ENCODE measurements at places on chromosomes 12 and 14.
A peak's percentile ranks its signal among the peaks of the same experiment; 100 is the strongest.

DNA sequence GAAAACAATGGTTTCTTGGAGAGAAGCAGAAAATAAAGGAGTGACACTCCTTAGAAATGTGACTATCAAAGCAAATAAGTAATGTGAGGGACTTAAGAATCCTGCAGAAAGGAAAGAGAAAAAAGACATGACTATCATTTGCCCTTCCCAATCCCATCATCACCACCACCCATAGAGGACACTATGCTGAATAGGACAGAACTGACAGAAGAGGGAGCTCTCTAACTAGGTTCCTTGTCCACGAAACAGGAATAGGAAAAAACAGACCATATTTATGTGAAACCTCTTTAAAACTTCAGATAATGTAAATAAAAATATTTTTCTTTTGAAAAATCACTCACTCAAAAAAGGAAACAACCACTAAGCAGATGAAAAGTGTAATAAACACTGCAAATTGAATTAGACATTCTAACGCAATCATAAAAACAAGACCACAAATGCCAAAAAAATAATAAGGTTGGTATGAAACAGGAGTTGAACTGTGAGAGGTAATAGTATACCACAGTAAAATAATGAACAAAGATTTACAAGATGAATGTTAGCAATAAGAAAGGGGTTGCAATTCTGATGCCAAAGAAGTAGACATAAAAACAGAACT is 24.1 kb downstream of the KLRD1 start:
- DNase-seq, result peak; percentile 19

DNA sequence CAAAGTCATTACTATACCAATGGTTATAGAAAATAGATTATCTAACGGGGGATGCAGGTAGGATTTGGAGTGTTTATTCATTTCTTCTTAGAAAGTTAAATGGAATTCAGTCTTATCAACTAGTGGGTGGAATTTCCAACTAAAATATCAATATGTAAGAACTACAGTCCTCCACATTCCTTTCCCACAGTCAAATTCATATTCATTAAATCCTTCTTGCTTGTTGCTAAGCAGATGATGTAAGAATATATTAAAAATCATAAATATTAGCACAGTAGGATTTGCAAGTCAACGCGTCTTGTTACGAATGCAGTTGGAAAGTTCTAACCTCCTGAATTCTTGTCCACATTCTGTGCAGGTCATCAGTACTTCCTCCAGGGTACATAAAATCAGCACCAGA is 259.2 kb downstream of the CPNE8 start:
- no peak for DNase-seq

- no peak for DNase-seq
Observed at GRCh38 chr14:59356767-59357166, 108.4 kb downstream of the GPR135 start.

GRCh38 chr14:57485635-57486034 is 8.0 kb downstream of the CCDC198 start:
- DNase-seq, result no peak

DNA sequence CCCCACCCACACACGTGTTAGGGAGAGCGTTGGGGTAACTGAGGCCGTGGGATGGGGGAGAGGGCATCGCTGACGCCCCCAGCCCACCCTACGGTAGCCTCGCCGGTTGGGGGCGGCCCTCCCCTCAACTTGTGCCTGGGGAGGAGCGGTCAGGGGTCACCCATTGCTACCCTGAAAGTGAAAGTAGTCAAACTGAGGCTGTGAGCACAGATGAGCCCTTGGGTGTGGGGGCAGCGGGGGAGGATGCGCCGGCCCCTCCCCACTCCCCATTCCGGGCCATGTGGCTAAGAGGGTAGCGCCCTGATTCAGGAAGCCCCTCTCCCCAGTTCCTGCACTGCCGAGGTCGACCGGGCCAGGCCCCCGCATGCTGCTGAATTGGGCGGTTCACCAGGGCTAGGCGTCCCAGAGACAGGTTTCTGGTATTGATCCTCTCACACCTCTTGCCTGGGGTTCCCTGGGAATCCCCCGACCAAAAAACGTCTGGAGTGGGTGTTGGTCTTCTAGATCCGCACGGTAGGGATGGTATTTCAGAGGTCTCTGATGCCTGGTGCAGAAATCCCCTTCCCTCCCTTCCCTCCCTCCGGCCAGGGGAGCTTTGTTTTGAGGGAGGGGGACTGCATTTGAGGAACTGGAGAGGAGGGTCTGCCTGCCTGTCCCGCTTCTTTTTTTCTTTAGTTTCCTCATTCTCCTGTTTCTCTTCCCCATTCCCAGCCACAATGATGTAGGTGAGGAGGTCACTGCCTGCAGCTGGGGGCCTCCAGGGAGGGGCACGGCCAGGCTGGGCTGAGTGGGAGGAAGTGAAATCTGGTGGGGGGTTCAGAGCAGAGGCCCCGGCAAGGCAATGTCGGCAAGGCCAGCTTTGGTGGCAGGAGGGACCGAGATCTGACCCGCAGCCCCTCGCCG is 1.0 kb downstream of the SH2B3 start:
- DNase-seq, result peak; percentile 40

DNA sequence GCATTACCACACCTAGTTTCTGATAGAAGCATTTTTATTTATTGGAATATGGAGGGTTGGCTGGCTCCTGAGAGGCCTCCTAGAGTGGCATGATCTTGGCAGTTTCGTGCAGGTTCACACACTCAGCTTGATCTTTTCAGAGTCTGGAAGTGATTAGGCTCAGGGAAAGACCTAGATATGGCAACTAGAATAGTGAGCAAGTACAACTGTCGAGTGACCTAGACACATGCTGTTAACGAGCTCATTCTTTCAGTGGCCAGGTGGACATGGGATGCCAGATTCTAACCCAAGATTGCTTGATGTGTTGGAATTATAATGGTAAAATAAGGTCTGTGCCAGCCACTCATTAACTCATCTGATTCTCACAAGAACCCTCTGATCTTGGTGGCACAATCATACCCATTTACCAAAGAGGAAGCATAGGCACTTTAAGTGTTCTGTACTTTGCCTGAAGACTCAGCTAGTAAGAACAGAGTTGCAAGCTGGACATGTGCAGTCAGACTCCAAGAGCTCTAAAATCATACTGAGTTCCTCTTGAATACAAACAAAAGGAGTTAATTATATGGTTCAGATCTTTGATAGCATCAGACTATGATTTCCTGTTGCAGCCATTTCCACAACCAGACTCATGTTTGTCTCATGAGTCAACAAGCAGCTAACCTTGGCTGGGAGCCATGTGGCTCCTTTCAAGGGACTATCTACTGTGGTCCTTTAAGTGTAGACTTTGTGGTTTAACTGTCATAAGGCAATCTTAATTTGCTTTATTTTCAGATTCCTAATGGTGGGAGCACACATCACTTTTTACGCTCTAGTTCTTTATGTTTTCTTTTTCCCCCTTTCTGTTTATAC is 144.2 kb downstream of the PLEKHA5 start:
- DNase-seq, result peak; percentile 87
